ENCODE measurements at places on chromosomes 4 and X.
A peak's percentile ranks its signal among the peaks of the same experiment; 100 is the strongest.

- DNase-seq = no peak
Observed at GRCh38 chrX:666762-667720, 36.5 kb downstream of the SHOX start.

GRCh38 chr4:140237616-140238350, 83.8 kb upstream of the MAML3 start:
- peak; percentile 59 for DNase-seq

DNA sequence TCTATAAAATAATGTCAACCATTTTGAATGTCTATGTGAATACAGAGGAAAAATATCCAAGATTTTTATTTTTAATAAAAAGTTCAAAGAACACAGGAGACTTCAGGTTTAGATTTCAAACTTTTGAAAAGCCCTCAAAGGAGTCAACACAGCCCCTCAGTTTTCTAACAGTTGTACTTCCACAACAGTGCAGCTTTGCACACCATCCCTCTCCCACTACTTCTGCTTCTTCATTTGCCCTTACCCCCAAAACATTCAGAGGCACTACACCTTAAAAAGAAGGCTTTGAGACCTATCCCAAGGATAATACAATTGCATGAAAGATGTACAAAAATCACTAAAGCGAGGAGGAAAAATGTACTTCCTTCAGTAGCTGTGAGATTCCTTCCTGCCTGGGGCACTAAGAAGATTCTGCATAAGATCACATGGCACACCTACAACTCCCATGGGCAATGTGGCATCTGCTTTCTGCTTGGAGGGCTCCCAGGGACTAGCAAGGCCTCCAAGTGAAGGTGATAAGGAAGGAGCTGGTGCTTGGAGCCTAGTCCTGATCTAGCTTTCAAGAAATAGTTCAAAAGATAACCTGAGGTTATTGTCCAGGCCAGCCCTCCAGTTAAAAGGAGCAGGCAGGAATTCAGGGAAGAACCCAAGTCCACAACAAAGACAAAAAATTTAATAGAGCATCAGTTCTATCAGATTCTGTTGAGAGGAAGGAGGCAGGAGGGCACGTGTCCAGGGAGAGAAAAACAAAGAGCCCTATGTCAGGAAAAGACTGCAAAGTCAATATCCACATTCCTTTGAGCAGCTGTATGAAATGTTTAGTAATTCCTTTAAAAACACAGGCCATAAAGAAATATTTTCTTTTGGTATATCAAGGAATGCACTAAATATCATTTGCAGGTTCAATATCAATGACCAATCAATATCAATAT, 19.1 kb downstream of the ARAP2 start:
- peak; percentile 26 for DNase-seq

GRCh38 chr4:80008971-80009370, 64.1 kb downstream of the ANTXR2 start:
- DNase-seq = no peak

- DNase-seq = no peak
Observed at GRCh38 chr4:168883513-168883912, 126.5 kb downstream of the CBR4 start.

- no peak for DNase-seq
Observed at GRCh38 chr4:118270492-118270891, 82.3 kb downstream of the PRSS12 start.

GRCh38 chrX:48460606-48461005, 9.5 kb downstream of the SLC38A5 start:
- no peak for DNase-seq
